Spleen (tissue), 13 donors: ENCODE measurements at places on chromosomes 6 and 20.

DNA sequence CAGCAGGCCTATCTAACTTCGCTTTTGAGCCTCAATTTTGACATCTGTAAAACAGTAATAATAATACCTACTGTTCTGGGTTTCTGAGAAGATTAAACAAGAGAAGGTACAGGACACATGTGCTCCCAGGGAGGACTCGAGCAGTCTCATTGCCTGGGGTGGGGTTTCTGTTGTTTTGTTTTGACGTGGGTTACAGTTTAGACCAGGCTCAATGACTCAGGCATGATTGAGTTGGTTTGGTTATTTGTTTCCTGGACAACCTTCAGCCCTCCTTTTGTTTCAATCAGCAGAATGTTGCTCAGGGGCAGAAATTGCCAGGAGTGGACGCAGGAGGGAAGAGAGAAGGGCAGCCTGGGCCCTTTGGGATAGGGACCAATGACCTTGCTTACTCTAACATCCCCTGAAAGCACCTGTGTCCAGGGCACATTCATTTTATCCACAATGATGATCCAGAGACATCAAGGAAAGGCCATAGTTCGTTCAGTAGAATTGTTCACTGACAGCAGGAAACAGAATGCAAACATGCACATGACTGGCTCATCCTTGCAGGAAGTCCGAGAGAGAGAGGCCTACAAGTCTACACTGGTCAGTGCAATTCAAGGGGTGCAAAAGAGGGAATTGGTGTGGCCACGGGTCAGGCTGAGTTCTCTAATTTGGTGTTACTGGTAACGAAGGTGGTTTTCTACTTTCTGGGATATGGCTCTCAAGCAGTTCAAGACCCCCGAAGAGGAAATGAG lies 74.5 kb upstream of the MRPS10 start:
- H3K27me3 ChIP-seq: no peaks in the 10 kb centered on the region
- no peak for DNase-seq
- H3K27ac ChIP-seq: no peak overlapping the region
- H3K36me3 ChIP-seq: no peaks in the 10 kb centered on the region
- no peak overlapping the region for H3K4me3 ChIP-seq

GRCh38 chr20:45589725-45590124 lies 10.6 kb upstream of the WFDC8 start:
- DNase-seq: no peak
- H3K36me3 ChIP-seq: no peaks in the 10 kb centered on the region
- H3K27me3 ChIP-seq: no peaks in the 10 kb centered on the region
- H3K4me3 ChIP-seq: no peak overlapping the region
- no peak overlapping the region for H3K27ac ChIP-seq
- no peaks in the 10 kb centered on the region for H3K4me1 ChIP-seq

- H3K4me1 ChIP-seq: peaks cover 17% of the 10 kb centered on the region
- no peak overlapping the region for H3K4me3 ChIP-seq
- H3K36me3 ChIP-seq: no peaks in the 10 kb centered on the region
Observed at GRCh38 chr20:3068986-3069900, 2.2 kb upstream of the OXT start.

DNA sequence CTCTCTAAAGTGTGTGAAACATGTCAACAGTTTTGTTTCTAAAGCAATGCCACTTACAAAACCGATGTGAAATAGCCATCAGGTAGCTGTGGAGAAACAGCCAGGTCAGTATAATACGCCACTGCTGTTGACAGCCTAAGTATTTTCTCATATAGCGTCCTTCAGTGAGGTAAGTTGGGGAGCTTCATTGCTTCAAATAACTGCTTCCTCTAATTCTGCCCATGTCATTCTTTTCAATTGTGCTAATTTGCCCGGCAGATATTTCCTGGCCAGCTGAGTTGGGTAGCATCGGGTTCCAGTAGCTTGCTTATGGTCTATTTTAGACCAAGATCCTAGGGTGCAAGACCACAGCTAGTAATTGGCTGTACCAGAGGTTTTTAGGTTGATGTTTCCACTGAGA lies 2.1 kb upstream of the ARMC2 start:
- H3K4me1 ChIP-seq: peaks cover 44% of the 10 kb centered on the region
- no peaks in the 10 kb centered on the region for H3K27me3 ChIP-seq
- H3K36me3 ChIP-seq: no peaks in the 10 kb centered on the region
- DNase-seq: no peak
- H3K27ac ChIP-seq: peak overlapping the region; percentile 43

DNA sequence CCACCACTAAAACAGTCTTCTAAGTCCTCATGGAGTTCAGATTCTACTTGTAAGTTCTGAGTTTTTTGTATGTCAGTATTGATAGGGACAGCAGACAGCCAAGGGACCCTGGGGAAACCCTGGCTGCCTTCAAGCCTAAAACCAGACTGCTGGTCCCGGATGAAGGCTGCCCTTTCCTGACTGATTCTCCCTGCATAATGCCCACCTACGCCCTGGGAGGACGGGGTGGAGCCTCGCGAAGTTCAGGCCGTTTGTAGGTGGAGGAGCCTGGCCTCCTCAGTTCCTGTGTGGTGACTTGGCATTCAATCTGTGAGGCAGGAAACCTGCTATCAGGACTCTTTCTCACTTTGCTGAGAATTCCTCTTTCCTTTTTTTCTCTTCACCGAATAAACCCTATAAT lies 120.3 kb upstream of the LGSN start:
- H3K27me3 ChIP-seq: no peaks in the 10 kb centered on the region
- no peak for DNase-seq
- H3K4me1 ChIP-seq: no peaks in the 10 kb centered on the region
- no peak overlapping the region for H3K27ac ChIP-seq

GRCh38 chr6:150548330-150548729 lies 51.4 kb upstream of the PLEKHG1 start:
- no peaks in the 10 kb centered on the region for H3K36me3 ChIP-seq
- peaks cover 7% of the 10 kb centered on the region for H3K4me1 ChIP-seq
- H3K27me3 ChIP-seq: no peaks in the 10 kb centered on the region
- no peak overlapping the region for H3K4me3 ChIP-seq

GRCh38 chr6:33717934-33718455 lies 6.5 kb upstream of the UQCC2 start:
- H3K27me3 ChIP-seq: no peaks in the 10 kb centered on the region
- no peak for DNase-seq
- H3K27ac ChIP-seq: no peak overlapping the region
- H3K4me1 ChIP-seq: peaks cover 6% of the 10 kb centered on the region
- no peak overlapping the region for H3K4me3 ChIP-seq
- H3K36me3 ChIP-seq: no peaks in the 10 kb centered on the region

GRCh38 chr20:18321976-18322950 lies 33.9 kb downstream of the ZNF133 start:
- H3K4me1 ChIP-seq: no peaks in the 10 kb centered on the region
- no peak overlapping the region for H3K27ac ChIP-seq
- no peak overlapping the region for H3K4me3 ChIP-seq
- no peaks in the 10 kb centered on the region for H3K27me3 ChIP-seq
- no peak for DNase-seq

DNA sequence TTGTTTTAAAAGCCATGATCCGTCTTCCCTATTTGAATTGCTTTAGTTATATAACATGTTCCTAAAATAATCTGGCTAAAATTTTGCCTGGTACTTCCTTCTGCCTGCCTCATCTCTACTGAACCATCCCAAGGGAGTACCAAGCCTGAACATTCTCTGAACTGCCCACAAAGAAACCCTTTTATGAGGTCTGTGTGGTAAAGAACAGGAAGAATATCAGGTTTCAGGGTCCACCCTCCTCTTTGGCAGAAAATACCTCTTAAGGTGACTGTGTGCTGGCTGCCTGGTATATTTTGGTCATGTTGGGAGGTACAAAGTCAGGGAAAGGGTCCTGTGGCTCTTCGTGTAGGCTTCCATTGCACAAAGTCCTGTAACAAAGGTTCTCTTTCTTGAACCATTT lies 574.1 kb upstream of the CHD6 start:
- no peaks in the 10 kb centered on the region for H3K36me3 ChIP-seq
- DNase-seq: no peak
- no peaks in the 10 kb centered on the region for H3K4me1 ChIP-seq
- no peak overlapping the region for H3K27ac ChIP-seq

DNA sequence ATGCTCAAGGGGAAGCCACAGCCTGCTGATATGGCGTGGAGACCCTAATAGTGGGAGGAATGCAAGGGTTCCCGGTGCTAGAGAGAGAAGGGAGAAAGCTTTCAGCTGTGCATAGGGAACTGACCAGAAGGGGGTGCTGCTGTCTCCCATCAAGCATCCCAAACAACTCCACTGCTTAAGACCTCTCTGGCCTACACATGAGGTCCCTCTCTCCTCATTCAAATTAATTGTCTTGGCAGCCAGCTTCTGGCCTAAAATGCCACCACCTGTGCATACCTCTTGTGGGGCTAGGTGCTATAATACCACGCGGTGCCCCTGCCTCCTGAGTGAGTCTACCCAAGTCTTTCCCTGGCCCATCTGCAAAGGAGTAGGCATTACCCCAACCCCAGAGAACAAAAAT lies 14.5 kb downstream of the ADISSP start:
- H3K4me1 ChIP-seq: peaks cover 15% of the 10 kb centered on the region
- no peak overlapping the region for H3K4me3 ChIP-seq
- H3K36me3 ChIP-seq: peaks cover 18% of the 10 kb centered on the region
- DNase-seq: no peak

DNA sequence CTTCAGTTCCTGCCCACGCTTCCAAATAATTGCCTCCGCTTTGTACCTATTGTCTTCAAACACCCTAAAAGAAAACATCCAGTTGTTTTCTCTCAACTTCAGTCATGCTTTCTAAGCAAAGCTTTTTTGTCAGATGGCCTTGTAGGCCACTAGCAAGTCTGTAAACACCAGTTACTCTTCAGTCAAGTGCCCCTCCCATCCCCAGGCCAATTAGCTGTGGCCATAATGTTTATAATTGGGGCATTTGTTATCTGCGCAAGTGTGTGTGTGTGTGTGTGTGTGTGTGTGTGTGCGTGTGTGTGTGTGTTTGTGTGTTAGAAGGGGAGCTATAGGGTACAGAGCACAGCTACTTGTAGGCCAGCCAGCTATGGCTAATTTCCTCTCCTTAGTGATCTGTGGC lies 272.4 kb upstream of the MARCKS start:
- H3K27me3 ChIP-seq: no peaks in the 10 kb centered on the region
- no peaks in the 10 kb centered on the region for H3K4me1 ChIP-seq
- H3K4me3 ChIP-seq: no peak overlapping the region
- H3K36me3 ChIP-seq: no peaks in the 10 kb centered on the region
- H3K27ac ChIP-seq: no peak overlapping the region
